ENCODE measurements at places on chromosomes 11 and 22.

DNA sequence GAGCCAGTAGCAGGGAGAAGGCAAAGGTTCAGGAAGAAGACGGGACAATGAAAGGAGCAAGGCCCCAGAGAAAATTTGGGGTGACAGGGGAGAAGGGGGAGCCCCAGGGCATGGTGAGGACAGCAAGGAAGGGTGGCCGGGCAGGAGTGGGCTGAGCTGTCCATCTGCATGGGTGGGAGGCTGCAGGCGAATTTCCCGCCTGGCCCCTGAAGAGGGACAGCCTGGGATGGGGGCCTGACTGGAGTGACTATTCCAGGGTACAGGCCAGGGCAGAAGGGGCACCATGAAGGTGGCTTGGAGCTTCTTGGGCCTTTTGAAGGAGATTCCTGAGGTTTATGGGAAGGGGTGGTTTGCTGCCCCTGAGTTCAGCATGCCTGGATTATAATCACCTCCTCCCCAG, 56.2 kb downstream of the WNT11 start:
- DNase-seq = no peak

GRCh38 chr11:112745973-112746372, 215.2 kb upstream of the NCAM1 start:
- DNase-seq = no peak

GRCh38 chr11:77981346-77981947, 13.0 kb downstream of the INTS4 start:
- DNase-seq = no peak

DNA sequence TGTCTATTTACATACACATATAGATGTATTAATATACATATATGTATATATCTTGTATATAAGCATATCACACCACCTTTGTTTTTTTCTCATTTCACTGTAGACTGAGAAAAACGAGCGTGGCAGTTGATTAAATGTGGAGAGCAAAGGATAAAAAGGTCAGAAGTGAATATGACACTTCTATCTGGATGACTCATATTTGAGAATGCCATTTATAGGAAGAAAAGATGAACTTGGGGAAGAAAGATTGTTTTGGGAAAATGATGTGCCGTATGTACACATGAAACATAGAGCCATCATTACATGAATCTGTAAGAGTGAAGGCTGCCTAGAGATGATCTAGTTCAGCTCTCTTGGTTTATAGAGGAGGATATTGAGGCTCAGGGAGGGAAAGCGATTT, 28.7 kb downstream of the AMOTL1 start:
- no peak for DNase-seq

GRCh38 chr11:10314199-10315072, 9.6 kb downstream of the ADM start:
- DNase-seq = no peak

- DNase-seq = no peak
Measured at GRCh38 chr22:29914991-29915533, 32.1 kb downstream of the MTMR3 start.

GRCh38 chr11:47099214-47099917, 77.3 kb downstream of the ARFGAP2 start:
- peak; percentile 39 for DNase-seq

DNA sequence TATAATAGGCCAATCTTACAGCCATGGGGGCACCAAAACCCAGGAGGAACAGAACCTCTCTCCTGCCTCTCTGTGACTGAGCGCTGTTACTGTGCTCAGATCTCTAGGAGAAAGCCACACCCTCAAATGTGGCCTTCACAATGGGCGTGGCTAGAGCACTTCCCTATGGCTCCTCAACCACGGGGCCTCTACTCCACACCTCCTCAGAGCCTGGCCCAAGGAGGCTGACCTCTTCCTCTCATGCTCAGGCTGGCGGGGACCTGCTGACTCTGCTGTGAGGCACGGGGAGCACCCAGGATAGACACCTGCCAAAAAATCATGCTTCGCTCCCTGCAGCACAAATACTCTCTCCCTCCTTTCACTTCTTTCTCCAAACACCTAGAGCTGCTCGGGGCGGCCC, 41.0 kb downstream of the C11orf58 start:
- DNase-seq = no peak

GRCh38 chr22:35841907-35842518, 124.3 kb downstream of the APOL5 start:
- no peak for DNase-seq

DNA sequence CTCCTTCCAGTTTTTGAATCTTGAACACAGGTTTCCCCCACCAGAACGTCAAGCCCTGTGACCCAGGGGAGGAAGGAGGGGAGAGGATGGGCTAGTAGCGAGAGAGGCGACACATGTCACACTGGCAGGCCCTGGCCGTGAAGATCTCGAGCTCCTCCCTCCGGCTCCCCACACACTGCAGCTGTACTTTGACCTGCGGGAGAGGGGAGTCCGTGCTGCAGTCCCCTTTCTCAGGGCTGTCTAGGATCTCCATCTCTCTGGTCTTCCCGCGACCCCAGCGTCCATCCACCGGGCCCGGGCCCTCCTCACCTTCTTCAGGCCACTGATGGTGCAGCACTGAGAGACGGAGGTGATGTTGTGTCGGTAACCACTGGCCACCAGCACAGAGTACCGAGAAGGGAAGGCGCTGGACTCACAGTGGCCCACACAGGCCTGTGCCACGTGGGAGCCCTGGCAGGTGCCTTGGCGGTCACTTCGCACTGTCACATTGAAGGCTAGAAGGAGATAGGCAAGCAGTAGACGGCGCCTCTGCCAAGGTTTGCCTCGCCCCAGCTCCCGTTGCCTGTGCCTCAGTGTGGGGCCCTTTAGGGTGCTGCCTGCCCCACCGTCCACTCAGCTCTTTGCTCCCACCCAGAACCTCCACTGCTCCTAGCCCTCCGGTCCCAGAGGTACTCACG, 873 bp downstream of the GPHA2 start:
- peak; percentile 30 for DNase-seq

DNA sequence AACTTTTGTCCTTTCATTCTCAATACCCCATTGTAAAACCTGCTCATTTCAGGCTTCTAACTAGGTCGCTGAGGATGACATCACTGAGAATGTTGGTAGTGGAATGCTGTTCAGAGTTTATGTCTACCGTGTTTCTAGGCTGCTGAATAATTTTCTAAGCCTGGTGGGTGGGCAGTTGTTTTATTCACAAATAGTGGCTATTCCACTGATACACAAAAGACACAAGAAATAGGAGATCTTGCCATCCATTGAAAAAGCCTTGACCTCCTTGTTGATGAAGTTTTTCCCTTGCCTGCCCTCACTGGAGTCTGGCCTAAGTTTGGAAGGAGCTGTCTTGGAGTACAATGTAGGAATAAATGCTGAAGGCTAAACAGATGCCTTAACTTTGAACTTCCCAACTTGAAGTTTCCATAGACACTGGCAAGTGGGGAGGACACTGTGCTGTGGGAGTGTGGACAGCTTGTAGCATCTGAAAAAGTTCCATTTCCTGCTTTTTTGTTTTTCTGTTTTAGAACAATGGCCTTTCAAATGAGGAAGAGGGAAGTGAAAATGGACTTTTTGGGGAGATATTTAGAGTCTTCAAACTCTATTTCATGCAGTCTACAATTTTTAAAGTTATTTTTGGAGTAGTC, 59.2 kb downstream of the TRIM44 start:
- DNase-seq = no peak

GRCh38 chr11:43987384-43988039, 45.1 kb downstream of the C11orf96 start:
- DNase-seq = no peak

- DNase-seq = no peak
Measured at GRCh38 chr22:44025171-44026065, 1.3 kb downstream of the PARVB start.

DNA sequence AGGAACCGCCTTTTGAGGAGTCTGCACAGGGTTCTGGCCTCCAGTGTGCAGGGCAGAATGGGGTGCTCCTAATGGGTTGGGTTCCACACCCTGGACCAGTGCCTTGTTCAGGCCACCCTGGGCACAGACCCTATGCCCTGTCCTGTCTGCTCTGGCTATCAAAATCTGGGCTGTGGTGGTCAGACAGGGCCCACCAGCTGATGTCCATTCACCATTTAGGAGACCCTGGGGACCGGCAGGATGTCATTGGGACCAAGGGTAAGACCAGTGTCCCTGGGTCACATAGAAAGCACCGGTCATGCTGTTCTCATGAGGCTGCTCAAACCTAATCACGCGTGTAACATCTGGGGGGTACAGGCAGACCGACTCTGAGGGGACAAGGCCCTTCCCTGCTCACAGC, 37.3 kb downstream of the PARVG start:
- no peak for DNase-seq

DNA sequence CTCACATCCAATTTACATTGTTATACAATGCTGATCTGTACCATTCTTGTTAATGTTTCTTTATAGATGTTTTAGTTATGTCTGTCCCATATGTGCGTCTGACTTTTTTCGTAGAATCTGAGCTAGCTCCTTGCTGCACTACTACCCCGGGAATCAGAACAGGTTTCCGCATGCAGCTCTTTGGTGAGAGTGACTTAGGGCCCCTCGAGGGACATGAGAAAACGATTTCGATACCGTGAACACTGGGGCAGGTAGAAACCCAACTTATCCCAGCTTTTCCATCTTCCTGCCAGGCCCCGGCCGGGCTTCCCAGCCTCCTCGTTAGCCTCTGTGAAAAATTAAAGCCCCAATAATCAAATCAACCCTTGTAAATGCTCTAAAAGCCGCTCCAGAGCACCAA, 23.4 kb upstream of the PKNOX2 start:
- no peak for DNase-seq

DNA sequence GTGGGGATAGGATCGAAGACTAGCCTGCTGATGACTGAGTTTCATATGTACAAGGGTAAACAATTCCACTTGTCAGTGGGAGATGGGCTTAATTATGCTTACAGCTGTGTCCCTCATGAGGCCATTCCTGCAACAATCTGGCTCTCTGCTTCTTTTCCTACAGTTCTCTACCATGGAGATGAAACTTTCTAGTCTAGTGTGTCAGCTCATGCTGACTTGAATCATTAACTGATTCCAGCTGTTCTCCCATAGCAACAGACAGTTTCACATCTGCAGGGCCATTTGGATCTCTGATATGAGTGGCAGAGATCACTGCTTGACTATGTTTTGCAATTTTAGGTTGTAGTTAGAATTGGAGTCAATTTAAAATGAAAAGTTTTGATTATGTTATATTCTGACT, 1251.7 kb upstream of the RAG2 start:
- DNase-seq = no peak

- no peak for DNase-seq
Measured at GRCh38 chr22:36445158-36445668, 36.2 kb downstream of the TXN2 start.

DNA sequence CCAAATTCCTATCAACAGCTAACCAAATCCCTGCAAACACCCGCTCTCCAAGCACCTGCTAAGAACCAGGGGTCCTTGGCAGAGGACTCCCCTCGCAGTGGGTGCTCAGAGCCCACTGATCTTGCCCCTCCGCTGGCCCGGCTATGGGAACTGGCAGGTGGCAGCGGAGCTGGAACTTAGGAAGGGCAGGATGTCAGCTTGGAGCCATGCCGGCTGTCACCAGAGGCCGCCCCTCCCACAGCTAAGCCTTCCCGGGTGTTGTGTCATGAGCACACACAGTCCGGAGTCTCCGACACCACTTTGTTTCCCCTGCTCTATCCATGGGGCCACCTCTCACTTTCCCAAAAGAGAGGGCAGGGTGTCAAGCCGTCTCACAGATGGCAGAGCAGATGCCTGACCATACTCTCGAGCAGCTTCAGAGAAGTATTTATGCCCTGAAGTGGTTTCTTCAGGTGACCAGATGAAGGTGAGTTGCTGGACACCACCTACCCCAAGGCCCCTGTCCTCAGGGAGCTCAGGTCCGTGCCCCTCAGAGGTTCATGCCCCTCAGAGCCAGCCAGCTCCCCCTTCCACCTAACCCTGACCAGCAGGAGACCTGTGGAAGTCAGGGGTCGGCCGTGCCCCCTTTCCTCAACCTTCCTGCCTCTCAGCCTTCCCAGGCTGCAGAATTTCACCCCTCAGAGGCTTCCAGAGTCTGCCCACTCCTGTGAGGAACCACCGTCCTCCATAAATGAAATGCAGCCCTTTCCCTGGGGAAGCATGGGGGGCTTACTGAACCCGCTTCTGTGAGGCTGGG, 545.7 kb upstream of the B3GAT1 start:
- DNase-seq = no peak

DNA sequence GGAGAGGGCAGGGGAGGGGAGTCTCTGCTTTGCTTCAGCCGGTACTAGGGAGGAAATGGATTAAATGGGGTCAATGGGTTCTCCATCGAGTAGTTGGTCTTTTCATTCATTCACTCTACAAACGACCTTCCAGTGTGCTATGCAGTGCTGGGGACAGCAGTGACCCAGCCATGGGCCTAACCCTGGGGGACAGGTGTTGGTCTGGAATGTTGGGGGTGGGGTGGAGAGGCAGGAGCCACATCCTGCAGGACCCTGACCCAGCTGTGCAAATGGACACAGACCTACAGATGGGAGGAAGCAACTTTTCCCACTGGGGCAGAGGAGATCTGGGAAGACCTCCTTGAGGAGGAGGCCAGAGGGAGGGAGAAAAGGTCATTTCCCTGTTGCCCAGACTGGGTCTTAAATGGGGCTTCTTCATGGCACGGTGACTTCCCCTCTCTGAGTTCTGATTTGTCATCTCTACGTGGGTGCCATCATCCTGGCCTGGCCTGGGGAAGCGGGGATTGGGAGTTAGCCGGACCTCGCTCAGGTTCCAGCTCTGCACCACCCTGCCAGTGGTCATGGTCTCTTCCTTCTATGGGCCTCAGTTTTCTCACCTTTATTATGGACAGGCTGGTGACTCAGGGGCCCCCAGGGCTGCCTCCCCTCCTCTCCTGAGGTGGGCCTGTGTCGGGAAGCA, 2.0 kb downstream of the CYTH4 start:
- no peak for DNase-seq

DNA sequence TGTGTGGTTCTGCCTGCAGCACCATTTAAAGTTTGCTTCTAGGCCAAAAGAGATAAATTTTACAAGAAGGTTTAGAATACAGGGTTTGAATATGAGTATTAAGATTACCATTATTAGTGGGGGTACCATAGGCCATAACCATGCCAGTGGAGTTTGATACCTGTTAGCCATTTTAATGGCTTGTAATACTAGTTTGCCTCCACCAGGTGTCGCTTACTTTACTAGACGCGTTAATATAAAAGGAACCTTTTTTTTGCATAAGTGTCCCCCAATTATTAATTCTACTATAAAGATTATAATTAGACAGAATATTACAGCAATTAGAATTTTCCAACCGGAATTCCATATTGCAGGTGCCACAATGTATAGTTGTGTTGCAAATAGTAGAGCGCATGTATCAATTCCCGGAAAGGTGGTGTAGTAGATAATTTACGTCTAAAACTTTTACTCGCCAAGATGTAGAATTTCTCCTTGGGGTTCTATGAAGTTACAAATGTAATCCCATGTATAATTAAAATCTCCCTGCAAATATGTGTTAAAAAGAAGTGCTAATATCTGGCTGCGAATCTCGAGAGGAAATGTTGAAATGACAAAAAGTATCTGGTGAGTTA, 16.1 kb downstream of the MS4A6E start:
- no peak for DNase-seq

GRCh38 chr11:112885744-112886433, 75.3 kb upstream of the NCAM1 start:
- DNase-seq = no peak

GRCh38 chr11:61907871-61908729, 9.3 kb downstream of the RAB3IL1 start:
- DNase-seq = no peak
